ENCODE measurements at places on chromosomes 16 and 17.

DNA sequence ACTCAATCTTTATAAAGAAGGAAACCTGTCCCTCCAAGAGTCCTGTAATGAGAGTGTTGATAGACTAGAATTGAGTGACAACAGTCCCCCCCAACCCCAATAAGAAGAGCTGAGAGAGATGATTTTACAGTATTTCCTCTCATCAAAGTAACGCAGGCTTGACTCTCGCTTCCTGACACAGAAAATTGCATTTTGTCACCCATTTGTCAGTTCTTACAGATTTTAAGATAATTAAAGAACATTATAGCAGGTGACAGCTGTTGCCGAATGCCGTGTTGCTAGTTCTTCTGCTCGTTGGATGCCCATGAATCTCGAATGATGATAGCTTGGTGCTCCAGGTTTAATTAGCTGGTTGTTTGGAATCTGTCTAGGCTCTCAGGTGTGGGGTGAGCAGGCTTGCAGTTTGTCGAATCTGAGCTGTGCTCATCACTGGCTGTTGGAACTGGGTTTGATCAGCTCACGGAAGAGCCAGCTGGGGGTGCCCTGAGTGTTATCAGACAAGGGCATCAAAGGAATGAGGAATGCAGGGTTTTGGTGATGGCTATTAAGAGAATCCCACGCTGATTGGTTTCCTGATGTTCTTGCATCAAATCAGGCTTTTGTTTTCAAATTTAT lies 84.8 kb upstream of the CPHXL start:
- no peak for DNase-seq

GRCh38 chr17:11644265-11645212 lies 46.3 kb downstream of the DNAH9 start:
- peak; percentile 71 for DNase-seq

GRCh38 chr17:3695723-3696411 lies at the start of gene P2RX5:
Gene P2RX5 (minus strand): TSS chr17:3696155. CDS start chr17:3696005, 150 bp downstream.
- DNase-seq = peak; percentile 57

DNA sequence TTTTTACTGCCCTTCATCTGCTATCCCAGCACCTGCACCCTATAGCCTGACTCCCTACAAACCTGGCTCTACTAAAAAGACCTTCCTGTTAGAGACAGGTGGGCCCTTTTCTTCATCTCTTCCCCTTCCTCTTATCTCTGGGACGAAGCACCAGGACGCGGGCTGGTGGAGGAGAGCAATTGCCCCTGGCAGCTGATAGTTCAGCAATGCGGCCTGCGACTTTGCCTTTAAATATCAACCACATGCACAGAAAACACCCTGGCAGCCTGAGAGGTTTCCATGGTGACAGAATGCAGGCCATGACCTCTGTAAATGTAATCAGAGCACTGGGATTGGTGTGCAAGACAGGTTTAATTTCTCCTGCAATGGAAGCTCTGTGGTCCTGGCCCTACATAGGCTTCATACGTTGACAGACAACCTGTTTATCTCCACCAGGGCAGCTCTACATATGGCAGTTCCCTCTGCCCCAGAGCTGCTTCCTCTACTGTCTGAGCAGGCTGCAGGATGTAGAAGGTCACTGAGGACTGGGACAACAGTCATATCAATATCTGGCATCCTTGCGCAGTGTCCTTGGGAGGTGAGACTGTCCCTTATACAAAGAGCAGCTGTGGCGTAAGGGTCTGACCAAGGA lies 10.0 kb upstream of the SKAP1 start:
- DNase-seq = no peak

- DNase-seq = no peak
Observed at GRCh38 chr16:54118846-54119245, 167.7 kb downstream of the IRX3 start.

- no peak for DNase-seq
Observed at GRCh38 chr16:24991349-24991748, 23.8 kb downstream of the ARHGAP17 start.

DNA sequence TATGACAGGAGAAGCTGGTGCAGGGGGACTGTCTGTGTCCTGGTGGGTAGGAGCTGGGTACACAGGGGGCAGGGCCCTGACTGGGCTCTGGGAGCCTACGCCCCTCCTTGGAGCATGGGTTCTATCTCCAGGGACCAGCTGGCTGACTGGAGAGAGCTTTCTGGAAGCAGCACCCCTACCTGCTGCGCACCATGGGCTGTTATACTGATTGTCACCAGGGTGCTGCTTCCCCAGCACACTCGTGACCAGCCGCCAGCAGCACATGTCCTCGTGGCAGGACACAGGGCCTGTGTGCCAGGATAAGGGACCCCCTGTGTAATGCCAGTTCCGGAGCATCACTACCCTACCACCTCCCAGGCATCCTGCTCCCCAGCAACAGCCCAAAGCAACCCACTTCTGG lies 106.0 kb downstream of the AMFR start:
- no peak for DNase-seq

DNA sequence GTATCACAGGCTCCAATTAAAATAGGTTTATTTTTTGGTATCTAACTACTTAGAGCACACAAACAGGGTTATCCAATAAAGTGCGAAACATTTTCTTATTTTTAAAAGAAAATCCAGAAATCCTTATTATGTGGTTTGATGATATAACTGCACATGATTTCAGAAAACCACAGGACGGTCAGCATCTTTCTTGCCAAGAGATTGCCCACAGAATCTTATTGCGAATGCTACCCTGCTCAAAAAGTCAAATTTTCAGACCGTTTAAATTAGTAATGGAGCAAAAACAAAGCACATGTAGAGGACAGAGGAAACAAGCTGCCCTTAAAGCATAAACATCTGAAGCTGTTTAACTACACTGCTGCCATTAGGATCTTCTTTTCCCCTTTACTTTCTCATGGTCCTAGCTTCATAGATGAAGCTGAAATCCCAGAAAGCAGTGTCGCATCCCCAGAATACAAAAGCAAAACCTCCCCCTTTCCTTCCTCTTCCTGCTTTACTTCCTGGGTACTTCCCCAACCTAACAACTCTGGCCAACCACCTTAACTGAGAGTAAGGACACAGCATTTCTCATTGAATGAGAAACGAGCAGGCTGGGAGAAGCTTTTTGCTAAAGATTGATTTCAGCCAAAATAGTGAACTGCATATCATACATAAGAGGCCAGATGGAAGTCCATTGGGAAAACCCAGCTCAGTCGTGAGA lies 43.7 kb downstream of the CMTM4 start:
- DNase-seq = no peak
